Right kidney (tissue), 9 donors: ENCODE measurements at places on chromosomes 1 and 21.

DNA sequence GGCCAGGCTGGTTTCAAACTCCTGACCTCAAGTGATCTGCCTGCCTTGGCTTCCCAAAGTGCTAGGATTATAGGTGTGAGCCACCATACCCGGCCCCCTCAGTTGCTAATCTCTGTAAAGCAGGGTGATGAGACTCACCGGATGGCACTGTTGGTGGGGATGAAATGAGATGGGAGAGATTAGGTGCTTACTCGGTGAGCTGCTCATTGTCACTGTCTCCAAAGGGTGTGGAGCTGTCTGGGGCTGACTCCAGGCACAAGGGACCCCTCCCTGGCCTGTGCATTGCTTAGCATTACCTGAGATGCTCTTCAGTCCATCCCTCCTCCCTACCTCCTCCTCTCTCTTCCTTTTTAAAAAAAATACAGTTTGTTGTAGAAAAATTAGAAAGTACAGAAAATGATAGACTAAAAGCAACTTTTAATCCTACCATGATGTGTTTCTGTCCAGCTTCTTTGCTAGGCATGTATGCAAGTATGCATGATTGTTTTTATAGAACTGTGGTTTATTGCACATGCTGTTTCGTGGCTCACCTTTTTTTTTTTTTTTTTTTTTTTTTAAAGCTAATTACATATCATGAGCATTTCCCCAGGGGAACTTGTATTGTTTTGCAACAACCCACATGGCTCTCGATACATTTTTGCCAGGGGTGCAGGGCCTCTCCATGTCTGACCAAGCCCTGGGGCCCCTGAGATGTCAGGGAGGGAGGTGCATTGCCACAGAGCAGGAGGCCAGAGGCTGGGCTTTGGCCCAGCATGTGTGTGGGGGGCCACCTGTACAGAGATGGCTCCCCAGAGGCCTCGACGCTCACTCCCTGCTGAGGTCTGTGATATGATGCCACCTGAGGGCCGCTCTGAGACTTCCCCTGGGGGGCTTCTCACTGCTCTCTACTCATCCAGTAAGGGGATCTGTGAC lies 55.4 kb downstream of the ARHGEF10L start:
- DNase-seq: no peak

- DNase-seq: no peak
Measured at GRCh38 chr1:245131026-245131393, 23.8 kb upstream of the KIF26B start.

DNA sequence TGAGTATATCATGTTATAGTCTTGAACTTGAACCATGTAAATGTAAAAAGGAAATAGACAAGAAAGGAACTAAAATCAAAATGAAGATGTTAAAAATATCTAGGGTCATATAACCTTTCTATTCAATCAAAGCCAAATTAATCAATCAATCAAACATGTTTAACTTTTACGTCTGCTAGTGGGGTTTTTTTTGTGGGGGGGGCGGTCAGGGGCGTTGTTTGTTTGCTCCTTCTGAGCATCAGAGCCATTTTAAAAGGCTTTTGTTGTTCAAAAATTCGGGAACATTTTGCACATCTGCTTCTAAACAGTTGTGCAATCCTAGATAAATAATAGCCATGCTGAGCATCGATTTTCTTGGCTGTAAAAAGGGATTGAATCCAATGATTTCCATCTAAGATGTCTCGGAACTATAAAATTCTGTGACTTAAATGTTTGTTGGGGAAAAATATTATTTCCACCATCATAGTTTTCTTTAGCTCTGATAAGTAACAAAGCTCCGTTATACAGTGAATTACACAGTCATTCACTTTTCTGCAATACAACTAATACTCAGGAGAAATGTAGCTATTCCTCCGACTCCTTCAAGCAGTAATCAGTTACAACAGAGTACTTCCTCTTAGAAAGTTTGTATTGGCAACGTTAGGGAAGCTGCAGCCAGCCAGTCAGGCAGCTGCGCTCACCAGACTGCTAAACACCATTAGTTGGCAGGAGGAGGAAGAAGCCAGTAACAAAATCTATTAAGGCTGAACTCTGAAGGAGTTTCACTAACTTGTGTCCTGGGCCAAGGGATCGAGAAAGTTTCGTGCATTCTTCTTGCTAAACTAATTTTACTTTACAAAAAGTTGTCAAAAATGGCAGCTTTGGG lies 2.2 kb downstream of the SPATA6 start:
- DNase-seq: peak; percentile 52

DNA sequence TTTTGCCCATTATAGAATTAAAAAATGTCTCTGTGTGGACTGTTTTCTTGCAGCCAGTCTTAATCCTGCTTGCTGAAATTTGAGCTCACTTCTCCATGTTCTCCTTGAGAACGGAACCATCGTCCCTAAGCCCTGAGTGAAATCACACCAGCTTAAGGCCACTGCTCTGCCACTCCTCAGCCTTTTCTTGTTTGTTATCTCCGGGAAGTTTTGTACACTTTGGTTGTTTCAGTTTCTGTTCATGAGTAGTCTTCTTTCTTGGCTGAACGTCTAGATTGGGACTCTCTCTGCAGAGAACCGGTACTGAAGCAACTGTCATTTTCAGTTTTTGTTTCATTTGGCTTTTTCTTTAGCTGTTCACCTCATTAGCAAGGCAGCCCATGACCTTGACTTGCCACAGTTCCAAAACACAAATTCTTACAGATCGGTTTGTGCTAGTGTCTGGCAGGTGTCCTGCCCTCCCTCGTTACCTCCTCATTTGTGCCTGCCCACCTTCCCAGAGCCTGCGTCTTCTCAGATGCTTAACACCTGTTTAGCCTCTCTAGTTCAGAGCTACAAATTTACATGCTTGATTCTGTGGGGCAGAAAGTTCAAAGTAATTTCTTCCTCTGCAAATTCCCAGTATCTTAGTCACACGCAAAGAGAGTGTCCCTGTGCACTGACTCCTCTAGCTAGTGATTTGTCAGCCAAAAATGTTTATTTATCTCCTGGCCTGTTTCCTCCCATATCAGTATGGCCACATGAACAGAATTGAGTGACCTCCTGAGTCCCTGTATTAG lies 12.4 kb downstream of the PSEN2 start:
- DNase-seq: no peak

DNA sequence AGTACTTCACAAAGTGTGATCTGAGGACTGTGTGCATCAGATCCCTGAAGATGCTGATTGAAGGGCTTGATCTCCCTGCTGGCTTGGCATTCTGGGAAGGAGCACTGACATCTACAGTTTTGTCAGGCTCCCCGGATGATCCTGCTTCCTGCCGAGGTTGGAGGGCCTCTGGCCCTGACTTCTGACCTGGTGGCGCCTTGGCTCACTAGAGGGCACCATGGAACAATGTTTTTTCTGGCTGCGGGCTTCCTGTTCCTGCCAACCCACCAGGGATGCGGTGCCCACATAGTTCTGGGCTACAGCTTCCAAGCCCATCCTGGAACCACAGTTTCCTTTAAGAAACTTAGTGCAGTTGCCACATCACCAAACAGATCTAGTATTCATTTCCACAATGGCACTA lies 38.8 kb upstream of the RASAL2 start:
- DNase-seq: no peak

DNA sequence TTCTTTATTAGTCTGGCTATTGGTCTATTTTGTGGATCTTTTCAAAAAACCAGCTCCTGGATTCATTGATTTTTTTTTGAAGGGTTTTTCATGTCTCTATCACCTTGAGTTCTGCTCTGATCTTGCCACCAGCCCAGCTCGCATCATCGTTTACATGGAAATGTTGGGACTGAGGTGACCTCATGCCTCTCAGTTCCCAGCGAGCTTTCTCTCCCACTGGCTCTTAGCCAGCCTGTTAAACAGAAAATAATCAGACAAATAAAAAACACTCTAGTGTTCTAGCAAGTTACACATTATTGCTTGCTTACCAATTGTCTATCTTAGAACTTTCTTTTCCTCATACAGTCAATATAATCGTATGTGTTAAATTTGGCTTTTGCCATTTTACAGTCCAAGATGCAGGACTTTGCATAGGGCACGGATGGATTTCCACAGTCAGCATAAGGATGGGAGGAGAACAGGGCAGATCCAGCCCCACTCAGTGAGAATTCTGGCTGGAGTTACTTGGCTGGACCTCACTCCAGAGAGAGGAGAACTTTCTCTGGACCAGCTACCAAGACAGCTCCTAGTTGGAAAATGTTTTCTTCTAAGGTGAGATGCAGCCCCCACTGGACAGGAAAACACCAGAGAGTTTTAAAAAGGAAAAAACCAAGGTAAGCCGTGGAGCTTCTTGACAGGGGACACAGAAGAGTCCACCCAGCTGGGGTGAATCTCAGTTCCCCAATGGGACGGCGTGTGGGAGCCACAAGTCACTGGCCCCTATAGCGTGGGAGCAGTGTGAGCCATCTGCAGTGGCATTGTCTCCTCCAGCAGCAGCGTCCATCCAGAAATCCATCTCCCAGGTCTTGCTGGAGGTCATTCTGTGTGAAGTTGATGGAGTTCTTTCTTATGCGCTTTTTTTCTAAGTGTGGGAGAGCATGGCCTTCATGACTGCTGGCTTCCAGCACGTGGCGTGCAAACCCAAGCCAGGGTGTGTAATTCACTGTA lies 17.6 kb downstream of the PGBD2 start:
- no peak for DNase-seq

DNA sequence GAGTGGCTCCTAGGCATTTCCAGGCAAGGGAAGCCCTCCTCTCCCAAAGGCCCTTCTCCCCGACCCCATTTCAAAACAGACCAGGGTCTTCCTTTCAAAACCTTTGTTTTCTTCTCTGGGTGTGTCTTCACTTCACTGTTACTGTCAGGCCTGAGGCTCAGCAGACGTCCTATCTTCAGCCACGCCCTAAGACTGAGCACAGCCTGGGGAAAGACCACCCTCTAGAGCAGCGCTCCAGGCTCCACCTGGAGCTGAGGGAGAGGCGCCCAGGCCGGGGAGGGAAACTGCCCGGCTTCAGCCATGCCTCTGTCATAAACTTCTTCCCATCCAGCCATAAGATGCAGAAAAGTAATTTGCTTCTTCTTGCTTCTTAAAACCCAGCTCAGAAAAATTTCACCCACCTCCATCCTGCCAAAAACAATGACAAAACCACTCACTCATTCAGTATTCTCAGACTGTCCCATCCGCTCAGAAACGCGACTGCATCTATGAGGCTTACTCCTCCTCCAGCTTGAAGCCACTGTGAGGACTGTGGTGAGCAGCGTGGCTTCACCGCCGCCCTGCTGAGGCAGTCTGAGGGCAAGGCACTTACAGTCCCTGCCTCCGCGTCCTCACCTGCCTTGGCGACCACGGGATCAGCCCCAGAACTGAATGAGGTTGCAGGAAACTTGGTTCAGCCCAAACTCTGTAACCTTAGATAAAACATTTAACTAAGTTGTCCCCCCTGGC lies 36.1 kb downstream of the VN1R5 start:
- no peak for DNase-seq

- no peak for DNase-seq
Measured at GRCh38 chr1:152451254-152451653, 37.2 kb upstream of the CRNN start.

DNA sequence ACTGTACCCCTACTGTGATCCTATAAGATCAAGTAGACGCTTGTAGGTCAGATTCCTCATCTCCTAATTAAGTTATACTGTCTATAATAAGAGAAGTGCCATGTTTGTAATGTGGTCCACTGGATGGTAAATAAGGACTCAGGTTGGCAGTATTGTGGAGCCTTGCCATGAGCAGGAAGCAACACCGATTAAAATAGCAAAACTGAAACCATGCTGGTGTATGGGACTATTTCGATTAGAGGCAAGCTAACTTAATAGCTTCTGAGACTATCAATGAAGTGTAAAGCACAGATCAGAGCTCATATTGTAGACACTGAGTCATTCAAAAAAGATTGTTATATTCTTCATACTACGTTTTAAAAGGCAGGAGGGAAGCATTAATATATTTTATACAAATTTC lies 348.8 kb downstream of the HHAT start:
- DNase-seq: no peak

DNA sequence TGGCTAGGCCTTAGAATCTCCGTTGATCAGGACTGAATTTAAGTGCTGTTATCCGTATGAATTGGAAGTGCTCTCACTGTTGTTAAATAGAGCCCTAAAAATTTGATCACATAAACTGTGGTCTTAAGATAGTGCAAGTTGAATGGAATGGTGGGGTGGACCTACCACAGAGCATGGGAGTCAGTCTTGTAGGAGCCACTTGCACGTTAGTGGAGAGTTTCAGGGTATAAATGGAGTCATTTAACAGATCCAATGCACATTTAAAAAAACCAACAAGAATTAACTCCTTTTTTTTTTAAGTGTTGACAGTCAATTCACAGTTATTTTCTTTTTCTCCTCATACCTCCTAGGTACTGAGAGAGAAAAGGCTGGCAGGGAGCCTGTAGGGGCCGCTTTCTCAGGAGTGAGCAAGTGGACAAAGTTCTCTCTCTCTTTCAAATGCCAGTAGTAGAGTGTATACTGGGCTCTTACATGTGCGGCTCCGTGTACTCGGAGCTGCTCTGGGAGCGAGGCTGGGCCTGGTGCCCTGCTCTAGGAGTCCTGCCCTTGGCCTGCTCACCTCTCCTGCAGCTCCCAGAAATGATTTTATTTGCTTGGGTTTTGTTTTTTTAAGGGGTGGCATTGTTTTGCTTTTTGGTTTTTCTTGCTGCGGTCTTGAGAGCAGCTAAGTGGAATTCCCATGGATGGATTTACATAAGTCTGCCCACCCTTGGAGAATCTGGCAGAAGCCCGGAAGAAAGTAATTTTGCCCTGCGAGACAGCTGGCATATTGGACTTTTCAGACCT lies 91.3 kb downstream of the ATP5PO start:
- no peak for DNase-seq

DNA sequence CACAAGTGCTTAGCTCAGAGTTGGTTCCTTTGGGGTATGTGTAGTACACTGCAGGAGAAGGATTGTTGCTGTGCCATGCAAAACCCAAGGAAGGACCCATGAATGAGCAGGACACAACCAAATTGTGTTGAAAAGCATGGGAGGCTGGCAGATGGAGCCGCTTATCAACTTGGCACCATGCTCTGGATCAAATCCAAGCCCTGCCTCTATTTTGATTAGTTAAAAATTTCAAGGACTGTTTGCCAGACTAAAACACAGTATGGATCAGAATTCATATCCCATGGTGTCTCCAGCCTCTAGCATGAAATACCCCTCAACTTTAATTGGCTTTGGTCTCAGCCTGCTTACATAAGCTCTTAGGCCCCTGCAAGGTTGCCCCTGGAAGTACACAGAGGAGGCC lies 27.8 kb downstream of the CCDC185 start:
- DNase-seq: no peak

DNA sequence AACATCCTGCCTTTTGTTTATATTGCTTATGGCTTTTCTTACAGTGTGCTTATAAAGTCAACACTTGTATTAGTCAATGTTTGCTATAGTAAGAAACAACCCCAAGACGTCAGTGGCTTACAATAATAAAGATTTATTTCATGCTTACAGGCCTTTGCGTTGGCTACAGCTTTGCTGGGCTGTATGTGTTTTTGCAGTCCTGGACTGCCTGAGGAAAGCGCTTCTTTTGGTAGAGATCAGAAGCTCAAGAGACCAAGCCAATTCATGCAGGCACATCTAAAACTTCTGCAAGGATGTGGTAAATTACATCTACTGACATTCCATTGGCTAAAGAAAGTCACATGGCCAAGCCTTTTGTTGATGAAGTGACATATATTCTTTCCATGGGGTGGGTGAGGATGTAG lies 17.5 kb upstream of the PRKAA2 start:
- no peak for DNase-seq
